ENCODE measurements at places on chromosomes 5 and 9.

DNA sequence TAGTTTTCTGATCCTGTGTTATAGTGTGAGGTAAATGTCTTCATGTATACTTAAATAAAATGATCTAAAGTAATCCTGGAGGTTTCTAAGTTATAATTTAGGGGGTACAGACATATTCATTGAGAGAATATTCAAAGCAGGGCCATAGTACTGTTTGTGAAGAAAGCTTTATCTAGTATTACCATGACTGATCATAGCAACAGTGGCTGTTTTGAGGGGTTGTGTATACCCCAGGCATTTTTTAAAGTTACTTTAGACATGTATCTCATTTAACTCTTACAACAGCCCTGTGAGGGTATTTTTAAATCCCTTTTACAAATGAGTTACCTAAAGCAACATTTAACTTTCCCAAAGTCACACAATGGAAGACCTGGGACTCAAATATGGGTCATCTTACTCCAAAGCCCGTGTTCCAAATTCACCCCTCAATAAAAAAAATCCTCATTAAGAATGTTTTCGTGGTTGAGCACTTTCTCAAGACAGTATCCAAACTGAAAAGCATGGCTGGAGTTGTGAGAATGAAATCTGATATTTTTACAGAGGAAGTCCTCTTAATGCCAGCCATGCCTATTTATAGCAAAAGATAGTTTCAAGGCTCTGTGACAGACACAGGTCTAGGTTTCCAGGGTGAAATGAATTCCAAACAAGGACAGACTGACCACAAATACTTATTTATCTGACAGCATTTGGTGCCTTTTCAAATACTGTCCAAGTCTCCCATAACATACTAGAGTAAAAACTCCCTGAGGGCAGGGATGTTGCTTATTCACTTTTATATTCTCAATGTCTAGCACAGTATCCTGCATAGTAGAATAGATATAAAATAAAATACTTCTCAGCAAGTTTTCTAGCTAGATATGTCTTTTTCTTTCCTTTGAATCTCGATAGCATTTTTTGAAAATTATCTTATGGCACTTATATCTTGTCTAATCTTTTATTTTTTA lies 10.4 kb downstream of the STOM start:
- DNase-seq: peak; percentile 42

DNA sequence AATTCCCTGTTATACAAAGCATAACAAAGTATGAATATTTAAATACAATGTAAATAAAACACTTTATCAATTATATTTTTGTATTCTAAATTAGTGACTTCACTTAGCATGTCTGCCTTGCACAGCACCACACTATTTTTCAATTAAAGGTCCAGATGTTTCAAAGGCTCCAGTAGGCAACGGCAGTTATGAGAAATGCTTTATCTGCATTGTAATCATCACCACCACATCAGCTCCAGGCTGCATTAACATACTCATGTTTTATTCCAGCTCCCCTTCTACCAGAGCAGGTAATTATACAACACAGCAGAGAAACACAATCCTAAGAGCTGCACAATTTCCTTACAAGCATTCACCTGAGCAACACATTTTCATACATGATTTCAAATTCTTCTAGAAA lies 102.8 kb downstream of the MAPKAP1 start:
- peak; percentile 18 for DNase-seq

- no peak for DNase-seq
Measured at GRCh38 chr9:118650417-118650816, 718.8 kb downstream of the BRINP1 start.

DNA sequence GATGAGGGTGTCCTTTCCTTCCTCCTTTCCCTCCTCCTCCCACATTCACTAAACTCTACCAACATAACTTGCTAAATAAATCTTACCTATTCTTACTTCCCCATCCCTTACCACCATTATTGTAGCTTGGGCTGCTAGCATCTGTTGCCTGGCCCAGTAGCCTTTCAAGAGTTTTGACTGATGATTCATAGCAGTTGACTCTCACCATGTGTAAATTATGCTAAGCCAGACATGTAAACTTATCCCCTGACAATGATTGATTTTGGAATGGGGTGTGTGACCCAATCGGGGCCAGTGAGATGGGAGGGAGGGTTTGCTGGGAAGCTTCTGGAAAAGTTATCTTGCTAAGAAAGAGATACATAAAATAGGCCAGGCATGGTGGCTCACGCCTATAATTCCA lies 161.8 kb upstream of the SPRY4 start:
- DNase-seq: no peak

DNA sequence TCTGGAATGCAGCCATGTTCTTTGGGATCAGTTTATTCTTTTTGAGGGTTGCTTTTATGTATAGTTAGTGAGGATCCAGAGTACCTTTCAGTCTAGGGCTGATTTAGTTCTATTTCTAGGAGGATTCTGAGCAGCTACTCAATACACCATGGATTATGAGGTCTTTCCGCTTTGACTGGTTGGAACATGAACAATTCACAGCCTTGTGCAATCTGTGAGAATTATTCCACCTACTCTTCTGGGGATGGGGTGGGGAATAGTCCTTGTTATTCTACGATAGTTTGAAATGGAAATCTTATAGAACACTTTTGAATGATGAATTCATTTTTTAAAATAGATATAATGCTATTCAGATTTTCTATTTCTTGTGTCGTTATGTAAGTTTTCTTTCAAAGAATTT lies 212.3 kb upstream of the ARRDC3 start:
- DNase-seq: no peak

- DNase-seq: no peak
Measured at GRCh38 chr5:51859624-51860023, 476.4 kb downstream of the ISL1 start.

- no peak for DNase-seq
Measured at GRCh38 chr9:76980566-76980965, 38.9 kb upstream of the FOXB2 start.

DNA sequence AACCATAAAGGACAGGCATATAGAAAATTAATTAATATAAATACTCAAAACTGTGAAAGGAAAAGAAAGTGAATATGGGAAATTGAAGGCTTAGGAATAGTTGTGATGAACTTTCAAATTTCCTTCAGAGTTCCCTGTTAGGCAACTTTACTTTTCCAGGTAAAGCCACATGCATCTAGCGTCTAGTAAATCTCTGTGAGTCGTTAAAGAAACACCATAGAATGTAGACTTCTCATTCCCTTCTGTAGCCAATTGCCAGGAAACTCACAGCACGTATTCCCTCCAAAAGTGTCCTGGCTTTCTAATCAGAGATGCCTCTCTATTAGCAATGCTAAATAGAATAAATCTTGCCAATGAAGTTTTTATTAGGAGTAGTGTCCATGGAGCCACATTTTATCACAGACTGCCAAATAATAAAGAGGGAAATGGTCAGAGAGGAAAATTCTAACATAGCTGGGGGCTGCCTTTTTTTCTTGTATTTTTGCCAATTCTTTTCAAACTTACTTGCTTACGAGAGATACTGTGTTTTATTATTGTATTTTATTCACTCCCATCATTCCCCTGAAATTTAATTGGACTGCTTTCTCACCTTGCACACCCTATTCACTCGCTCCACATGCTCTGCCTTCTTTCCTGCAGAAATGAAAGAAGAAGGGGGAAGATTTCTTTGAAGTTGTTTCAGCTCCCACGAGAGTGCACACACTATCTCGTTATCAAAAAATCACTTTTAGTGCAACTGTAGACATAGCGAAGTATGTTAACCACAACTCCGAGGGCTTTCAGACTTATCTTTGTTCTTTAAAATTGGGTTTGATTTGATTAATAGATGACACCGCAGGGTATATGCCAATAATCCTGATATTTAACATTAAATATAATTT lies 439.0 kb downstream of the CSNK1G3 start:
- DNase-seq: no peak

- DNase-seq: no peak
Measured at GRCh38 chr5:147689426-147689825, 93.1 kb downstream of the JAKMIP2 start.

DNA sequence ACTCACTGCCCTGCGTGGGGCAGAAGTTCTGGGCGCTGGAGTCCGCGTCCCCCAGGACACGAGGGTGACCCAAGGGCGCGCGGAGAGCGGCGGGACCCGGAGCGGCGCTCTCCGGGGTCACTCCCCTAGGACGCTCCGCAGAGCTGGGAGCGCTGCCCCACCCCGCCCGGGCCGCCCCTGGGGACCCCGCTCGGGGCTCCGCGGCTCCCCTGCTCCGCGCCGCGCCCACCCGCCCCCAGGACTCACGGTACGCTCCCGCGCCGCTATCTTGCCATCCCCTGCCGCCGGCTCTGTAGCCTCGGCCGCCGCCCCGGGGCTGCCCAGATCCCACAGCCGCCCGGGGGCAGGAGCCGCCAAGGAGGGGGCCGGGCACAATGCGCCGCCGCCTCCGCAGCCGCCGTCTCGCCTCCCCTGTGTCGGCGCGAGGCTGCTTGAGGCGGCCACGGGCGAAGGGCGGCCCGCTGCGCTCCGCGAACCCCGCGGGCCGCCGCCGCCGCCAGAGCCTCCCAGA lies 303 bp downstream of the LIFR start:
- peak; percentile 45 for DNase-seq

DNA sequence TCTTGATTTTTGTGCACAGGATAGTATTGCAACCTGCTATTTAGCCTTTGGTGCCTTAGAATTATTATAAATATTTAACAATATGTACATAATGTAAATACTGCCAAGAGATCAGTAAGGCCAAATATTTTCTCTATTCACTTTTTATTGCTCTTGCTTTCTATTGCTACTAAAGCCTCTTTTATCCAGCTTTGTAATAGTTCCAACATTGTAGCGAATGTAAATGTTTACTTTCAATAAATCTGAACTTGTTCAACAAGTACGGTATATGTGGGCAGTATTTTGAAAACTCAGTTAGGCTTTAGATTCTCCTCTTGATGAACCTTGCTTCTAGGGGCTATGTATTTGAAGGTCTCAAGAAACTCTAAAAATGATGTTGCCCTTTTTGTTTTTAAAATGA lies 179.8 kb downstream of the PARP8 start:
- DNase-seq: no peak

- no peak for DNase-seq
Measured at GRCh38 chr5:36363744-36364143, 62.0 kb upstream of the RANBP3L start.

DNA sequence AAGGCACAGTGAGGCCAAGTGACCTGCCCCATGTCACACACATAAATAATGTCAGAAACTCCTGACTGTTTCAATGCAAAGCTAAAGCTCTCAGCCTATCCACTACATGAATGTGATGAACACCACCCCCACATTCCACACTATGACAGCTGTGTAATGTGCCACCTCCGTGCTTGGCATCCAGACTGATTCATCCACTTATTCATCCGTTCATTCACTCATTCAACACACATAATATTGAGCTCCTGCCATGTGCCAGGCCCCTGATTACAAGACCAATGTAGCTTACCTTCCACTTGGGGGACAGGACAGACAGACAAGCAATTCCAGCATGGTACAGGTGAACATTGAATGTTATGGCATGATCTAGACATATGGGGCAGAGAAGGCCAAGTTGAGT lies 46.2 kb upstream of the FABP6 start:
- no peak for DNase-seq

DNA sequence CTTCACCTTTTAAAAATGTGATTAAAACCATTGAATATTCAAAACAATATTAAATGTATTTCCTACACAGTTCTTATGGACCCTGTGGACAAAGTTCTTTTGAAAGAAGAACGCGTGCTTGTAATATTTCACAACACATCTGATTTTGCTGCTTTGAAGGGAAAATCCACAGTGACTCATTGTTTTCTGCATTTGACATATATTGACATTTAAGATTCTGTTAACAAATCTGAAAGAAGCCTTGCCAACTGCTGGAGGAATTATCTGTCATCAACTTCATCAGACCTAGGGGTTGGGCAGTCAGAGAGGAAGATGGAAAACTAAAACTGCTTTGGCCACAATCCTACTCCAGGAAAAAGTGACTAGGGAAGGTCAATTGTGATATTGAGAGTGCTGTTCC lies 56.9 kb upstream of the RASEF start:
- DNase-seq: no peak
